T-cell (primary cell): ENCODE measurements at places on chromosomes 6 and 20.
A peak's percentile ranks its signal among the peaks of the same experiment; 100 is the strongest.

DNA sequence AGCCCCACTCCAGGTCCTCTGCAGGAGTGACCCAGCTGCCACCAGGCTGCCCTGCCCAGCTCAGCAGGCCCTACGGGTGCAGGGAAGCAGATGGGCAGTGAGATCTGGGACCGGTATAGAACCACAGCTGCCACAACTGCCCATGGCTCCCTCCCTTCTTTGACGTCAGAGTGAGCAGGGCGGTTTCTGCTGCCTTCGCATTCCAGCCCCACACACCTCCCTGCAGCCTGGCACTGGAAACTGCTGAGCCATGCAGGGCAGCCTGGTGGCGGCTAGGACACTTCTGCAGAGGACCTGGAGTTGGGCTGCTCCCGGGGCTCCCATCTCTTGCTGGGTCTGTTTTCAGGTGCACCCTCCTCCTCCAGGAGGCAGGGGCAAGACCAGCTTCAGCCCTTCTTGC is 101.6 kb upstream of the CD93 start:
- DNase-seq: no peak

DNA sequence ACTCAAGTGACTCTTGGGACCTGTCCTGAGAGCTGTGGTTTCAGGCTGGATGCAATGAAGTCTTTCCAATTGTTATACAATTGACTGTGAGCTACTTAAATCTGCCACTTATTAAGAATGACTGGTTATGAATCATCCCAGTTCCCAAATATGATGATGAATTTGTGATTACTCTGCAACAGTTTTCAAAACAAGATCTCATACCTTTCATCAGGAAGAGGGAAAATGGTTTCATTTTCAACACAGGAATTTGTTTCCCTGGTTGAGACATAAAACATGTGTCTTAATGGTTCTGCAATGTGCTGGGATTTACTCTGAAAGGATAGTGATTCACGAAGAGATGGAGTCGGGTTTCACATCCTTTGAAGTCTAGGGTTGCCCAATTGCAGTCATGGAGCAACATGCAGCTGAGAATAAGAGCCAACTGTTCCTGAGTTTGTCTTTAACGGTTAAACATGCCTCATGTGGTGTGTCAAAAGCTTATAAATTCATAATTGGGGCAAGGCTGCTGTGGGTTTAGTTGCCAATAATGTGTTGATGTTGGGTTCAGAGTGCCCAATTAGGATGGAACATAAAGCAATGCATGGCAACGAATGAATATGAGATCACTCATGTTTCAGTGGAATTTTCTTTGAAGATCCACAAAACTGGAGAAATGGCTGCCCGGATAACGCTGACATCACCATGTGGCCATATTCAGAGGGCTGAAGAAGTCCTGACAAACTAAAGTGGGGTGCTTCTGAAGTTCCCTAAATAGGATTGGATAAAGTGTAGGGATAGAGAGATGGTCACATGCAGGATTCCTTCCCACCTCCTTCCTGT is 41.0 kb downstream of the CYP24A1 start:
- no peak for DNase-seq

DNA sequence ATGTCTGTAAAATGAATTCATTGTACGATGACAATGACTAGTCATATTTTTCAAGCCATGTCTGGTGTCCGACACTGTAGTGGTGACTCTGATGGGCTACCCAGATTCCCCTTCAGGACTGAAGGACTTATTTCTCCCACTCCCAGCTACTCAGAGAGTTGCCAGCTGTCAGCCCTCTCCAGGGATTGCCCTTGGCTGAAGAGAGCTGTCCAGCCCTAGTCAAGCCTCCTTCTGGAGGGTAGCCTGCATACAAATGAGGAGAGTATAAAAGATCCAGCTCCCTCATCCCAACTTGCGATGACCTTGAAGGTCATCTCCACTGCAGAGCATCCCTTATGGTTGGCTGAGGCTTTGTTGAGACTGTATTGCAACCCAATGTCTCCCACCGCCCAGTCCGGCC is 29.9 kb downstream of the JPH2 start:
- DNase-seq: no peak

DNA sequence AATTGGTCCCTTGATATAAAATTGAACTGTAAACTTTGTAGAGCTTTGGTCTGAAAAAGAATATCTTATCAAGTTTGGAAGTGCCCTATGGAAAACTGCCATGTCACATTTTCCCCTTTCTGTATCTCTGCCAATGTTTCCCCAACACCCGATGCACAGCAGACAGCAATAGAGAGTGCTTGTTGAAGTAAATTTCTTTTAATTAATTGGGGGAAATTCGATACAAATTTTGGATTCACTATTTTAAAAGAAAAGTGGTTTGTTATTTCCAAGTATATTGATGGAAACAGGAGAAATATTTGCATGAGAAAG is 208.1 kb downstream of the OGFRL1 start:
- DNase-seq: no peak

DNA sequence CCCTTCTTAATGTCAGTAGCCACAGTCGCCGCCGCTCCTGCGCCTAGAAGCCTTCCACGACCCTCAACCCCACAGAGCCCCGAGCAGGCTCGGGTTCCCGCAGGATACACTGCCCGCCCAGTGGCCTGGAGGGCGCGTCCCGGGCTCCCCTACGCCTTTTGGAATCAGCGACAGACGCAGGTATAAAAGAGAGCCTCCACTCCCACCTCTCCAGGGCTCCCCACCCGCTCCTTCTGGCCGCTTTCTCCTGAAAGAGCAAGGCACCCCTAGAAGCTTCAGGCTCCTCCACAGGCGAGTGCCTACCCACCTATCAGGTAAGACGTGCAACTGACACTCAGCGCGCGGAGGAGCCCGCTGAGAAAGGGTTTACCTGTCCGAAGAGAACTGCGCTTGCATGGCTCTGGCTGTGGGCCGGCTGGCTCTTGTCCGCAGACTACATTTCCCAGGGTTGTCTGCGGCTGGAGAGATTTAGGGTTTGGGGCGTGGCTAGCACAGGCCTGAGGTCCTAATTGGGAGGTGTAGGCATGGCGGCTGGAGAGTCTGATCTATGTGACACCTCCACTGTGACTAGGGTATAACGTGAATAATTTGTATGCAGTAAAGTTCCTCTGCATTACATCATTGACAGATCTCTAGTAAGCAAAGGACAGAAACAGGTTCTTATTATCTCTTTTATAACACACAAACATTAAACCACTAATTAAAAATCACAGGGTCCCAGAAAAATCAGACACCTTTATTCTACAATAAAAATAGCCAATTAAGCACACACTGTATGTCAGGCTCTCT is 13.5 kb upstream of the ZNF391 start:
- DNase-seq: peak; percentile 61

DNA sequence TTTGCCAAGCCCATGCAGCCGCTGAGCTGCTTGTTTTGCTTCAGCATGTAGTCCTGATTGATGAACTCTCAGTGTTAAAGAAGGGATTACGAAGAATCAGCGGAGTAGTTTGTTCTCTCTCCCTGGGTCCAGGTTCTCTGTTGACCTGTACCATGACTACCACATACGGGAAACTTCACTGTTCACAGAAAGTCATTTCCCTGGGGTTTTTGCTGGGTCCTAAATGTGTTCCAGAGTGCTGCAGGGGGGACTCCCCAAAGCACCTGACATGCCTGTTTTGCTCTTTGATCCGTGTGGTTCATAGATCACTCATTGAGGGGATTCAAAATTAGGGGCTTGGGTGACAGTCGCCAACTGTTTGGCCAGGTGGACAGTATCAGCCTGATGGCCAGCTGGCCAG is 5.5 kb downstream of the LSM14B start:
- no peak for DNase-seq

GRCh38 chr20:39909447-39909846 is 779.6 kb downstream of the MAFB start:
- no peak for DNase-seq

DNA sequence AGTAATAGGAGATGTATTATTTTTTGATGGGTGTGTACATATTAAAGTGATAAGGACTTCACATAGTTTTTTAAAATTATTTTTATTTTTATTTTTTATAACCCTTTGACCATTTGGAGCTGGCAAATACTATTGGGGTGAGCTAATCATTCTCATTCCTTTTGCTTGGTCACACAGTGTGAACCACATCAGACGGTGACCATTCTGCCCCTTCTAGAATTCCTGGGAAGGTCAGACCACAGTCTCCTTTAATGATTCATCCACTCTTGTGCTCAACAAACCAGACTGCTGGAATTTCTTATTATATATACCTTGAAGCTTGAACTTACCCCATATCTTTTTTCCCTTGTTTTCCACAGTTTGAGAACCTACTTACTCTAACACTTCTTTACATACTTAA is 23.9 kb upstream of the PRL start:
- no peak for DNase-seq

DNA sequence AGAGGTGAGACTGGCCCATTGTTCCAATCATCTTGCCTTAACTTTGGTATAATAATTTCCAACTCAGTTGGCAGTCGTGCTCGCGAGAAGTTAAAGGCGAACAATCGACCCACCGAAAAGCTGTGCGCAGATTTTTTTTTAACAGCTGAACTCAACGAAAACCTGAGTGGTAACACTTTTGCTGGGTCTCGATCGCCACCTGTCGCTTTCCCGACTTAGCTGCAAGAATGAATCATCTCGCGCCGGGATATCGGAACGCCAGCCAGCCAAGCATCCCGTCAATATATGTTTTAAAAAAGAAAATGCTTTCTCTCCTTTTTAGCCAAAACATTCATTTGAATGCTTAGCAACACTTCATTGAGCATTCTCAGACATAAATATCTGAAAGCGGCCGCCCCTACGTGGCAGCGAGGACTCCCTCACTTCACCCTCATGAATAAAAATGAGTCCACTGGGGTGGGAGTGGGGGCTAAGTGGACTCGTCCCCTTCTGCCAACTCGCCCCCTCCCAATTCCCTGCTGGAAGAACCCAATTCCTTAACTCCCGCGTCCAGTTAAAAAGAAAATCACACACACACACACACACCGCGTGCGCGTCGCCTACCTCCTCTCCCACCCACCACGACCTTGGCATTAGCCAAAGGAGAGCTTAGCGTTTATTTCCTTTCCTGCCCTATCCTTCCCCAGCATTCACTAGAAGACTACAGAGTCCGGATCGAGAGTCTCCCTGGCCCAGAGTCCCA is 1.5 kb downstream of the COL12A1 start:
- DNase-seq: no peak
